ENCODE measurements at places on chromosomes 5 and 9.

DNA sequence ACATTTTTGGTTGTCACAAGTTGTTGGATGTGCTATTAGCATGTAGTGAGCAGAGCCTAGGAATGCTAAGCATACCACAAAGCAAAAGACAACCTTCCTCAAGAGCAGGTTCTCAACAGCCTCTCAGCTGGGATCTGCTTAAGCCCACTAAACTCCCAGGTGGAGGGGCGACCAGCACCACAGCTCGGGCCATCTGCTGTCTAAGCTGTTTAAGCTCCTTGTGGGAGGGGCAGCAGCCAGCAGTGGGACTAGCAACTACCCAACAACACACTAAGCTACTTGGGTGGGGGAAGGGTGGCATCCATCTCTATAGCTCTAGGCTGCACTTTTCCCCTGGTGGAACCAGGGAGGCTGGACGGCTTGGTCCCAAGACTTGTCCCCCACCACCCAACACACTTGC, 1052.7 kb upstream of the ARRDC3 start:
- no peak for DNase-seq

DNA sequence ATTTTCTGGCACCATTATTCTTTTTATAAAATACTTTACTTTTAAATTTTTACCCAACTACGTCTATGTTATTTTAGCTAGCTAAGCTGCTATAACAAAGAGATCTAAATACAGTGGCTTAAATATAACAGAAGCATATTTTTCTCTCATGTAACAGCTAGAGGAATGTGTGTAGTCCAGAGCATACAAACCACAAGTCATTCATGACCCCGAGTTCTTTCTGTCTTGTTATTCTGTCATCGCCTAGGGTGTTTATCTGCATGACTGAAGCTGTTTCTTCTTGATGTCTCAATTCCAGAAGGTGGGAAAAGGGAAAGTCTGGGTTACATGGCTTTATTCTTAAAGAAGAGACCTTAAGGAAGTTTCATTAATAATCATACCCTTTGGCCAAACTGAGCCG, 136.9 kb upstream of the RFX3 start:
- DNase-seq = no peak

DNA sequence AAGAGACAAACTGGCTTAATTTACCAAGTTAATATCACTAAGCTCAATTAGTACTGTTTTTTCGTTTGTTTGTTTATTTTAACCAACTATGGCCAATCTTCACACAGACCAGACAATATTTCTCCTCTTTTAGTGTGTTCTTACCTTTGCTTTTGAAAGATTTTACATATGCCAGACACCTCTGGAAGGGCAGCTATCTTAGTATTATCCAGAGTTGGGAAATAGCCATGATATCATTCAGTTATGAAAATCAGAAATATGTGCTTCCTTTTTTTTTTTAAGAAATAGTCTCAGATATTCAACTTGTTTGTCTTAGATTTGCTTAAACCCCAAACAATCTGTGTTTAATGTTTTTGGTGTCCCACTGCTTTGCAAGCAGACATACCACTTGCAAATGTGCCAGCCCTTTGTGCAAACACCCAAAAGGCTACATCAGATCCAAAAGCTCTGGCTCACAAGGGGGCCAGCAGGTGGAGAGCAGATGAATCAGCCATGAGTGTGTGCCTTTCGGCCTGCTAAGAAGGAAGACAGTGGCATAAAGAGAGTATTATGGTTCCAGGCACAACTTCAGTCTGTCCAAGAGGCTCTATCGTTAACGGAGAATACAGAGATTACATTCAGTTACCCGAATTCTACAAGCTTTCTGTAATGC, 147.6 kb downstream of the EFNA5 start:
- no peak for DNase-seq

DNA sequence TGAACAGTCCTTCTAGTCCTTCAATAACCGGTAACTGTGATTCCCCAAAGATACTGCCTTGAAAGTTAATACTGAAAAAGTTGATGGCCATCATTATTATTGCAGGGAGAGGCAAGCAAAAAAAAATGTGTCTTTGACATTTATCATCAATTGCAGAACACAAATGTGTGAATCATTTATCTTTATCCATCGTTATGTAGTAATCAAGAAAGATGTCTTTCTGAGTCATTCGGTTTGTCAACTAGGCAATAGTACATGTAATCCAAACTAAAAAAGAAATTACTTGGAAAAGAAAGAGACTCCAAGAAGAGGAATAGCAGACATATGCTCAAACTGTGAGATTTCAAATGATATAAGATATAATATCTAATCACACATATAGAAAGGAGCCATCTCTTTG, 473.0 kb downstream of the CETN3 start:
- DNase-seq = no peak

DNA sequence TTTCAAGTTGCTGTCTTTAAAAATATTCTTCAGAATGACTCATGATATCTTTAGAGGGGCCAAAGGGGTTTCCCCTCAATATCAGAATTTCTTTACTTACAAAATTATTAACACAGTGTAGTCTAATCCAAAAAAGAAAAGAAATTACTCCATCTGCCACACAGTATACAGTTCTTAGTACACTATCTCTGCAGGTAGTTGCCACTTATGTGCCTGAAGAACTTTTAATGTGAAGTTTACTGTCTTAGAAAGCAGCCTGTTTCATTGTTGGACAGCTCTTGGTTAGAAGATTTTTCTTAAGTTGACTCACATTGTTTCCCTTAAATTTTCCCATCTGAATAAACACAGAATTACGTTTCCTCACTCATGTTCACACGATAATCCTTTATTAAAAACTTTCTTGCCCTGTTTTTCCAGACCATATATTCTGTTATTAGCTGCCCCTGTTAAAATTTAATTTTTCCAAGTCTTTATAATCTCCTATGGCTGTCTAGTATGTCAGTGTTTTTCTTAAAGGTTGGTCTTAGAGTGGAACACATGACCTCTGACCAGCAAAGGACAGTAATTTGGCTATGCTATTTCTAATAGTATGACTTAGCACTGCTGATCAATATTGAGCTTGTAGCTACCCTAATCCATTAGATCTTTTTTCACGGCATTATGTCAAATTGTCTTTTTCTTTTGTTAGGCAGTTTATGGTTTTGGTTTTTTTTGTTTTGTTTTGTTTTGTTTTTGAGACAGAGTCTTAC, 21.8 kb upstream of the FKTN start:
- DNase-seq = no peak

DNA sequence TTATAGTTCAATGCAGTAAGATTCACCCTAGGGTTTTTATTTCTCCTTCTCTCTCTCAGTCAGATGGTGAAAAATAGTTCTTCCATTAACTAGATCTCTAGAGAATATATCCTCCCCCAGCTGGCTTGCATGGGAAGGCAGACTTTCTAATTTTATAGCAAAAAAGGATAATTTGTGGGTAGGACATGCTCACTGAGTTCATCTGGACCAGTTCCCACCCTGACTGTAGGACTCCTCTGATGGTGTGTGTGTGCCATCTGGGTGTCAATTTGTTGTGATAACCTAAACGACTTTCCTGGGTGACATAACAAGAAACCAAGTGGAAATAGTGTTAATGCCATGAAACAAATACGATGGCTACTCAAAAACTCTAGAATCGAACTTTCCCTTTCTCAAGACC, 44.9 kb downstream of the APBA1 start:
- no peak for DNase-seq

- no peak for DNase-seq
These were observed 184.6 kb downstream of the TLE4 start for GRCh38 chr9:79756414-79756813.

DNA sequence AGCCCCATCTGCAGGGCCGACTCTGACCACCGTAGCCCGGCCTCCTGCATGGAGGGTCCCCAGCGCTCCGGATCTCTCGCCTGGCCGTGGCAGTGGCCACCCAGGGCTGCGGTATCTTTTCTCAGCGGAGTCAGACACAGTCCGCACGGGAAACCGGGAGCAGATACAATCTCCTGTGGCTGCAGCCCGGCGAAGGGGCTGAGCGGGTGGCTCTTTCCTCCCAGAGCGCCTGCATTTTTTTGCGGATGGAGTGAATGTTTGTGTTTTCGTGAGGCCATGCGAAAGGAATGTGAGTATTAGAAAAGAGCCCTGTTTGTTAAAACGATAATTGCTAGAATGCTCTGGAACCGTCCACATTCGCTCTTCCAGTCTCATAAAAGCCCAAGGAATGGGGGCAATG, 53.4 kb upstream of the PTCH1 start:
- DNase-seq = no peak

DNA sequence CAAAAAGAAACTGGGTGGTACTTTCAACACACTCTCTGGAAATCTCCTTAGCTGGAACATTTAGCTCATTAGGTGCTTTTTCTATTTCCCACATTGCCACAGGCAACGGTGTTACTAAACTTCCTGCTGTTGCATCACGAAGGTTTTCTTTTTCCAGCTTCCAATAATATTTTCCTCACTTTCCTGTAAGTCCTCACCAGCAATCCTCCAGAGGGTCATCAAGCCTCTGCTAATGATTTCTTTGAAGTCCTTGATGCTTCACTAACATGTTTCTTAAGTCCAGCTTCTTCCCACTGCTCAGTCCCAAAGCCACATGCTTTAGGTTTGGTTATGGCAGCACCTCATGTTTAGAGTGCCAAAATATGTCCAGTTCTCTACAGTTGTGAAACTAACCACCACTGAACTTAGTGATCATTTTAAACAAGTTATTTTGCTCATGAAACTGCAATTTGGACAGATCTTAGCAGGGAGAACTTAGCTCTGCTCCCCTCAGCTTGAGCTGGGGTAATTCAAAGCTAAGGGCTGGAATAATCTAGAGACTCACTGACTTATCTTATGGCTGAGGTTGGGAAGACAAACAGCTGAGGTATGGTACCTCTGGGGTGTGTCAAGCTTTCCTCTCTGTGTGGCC, 39.9 kb upstream of the RETREG1 start:
- DNase-seq = no peak

- no peak for DNase-seq
These were observed 683.8 kb downstream of the LRRC70 start for GRCh38 chr5:63262185-63262981.

DNA sequence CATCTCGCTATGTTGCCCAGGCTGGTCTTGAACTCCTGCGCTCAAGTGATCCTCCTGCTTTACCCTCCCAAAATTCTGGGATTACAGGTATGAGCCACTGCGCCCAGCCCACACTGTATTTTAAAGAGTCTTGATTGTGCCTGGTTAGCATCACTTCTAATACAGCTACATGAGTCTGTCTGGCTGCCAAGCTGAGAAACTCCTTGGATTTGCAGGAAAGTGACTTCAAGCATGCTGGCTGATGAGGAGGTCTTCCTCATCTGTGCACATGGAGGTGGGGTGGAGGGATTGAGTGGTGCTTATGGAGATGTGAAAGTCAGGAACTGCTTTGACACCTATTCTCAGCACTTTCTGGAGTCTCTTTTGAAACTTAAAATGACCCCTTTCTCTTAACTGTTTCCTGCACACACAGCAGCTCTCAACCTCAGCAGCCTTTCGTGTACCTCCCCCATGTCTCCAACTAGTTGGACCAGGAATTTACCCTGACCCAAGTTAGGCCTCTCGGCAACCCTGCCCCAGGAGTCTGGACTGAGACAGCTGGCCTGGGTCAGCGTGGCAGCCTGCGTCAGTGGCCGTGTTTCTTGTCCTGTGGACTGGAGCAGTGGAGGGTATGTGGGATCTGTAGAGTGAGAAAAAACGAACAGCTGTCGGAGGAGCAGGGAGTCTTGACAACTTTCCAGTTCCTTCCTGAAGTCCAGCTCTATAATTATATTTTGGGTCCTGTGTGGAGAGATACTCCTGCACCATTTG, 72.5 kb downstream of the ACER2 start:
- no peak for DNase-seq

- DNase-seq = no peak
These were observed 159.8 kb upstream of the GAS1 start for GRCh38 chr9:87107072-87107471.

- no peak for DNase-seq
These were observed 401.6 kb upstream of the ZNF608 start for GRCh38 chr5:125148076-125148475.

DNA sequence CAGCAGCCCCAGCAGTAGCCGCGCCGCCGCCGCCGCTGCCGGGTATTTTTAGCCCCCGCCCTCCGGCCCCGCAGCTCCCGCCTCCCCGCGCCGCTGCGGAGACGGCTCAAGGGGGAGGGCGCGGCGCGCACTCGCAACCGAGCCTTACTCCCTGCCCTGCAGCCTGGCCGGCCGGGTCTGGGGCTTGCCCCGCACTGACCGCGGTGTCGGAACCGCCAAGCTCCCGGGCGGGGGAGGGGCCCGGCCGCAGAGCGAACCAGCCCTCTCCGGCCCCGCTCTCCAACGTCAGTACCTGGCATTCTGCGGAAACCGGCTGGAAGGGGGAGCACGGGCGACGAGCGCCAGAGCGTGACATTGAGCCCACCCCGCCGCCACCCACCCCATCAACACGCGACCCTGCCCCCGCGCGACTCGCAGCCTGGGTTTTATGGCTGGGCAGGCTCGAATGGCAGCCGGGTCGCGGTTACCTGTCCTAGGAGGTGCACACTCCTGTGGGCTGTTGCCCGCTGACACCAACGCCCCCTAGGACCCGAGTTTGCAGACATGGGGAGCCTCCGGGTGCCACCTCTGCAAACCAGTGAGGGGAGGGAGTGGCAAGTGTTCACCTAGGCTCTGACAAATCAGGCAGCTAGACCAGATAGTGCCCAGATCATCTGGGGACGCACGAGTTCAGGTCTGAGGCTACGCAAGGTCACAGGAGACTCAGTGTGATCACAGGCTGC, at the start of gene ACSL6:
ACSL6 (minus strand) TSS at position 37 of the 722 bp plus-strand sequence. CDS start 105 bp downstream, outside the sequence.
- DNase-seq = peak; percentile 82

DNA sequence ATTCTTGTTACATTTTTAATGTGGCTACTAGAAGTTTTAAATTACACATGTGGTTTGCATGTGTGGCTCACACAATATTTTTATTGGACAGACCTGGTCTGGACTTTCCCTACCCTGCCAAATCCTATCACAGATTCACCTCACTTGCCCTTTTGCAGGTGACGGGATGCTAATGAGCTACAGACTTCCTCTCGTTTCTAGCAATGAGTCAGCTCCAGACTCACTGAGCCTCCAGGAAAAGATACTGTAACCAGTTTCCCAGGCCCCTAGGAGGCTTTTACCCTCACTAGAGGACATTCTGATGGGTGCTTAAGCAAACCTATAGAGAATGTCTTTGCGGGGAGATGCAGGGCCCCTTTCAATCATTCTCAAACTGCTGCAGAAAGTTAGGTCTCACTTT, 135.4 kb downstream of the WDR41 start:
- no peak for DNase-seq

GRCh38 chr5:7794823-7795222, 56.1 kb downstream of the CFAP90 start:
- no peak for DNase-seq

- DNase-seq = no peak
These were observed 54.3 kb downstream of the ADGRV1 start for GRCh38 chr5:90612919-90613318.

GRCh38 chr5:91144491-91145332, 238.4 kb downstream of the ARRDC3 start:
- no peak for DNase-seq

GRCh38 chr5:132591145-132591544, 34.4 kb downstream of the RAD50 start:
- DNase-seq = no peak

- DNase-seq = no peak
These were observed 25.2 kb upstream of the HAPLN1 start for GRCh38 chr5:83745816-83746215.

- no peak for DNase-seq
These were observed 258.9 kb upstream of the GAS1 start for GRCh38 chr9:87206064-87206661.

- DNase-seq = no peak
These were observed 108.4 kb downstream of the ENTREP1 start for GRCh38 chr9:69433392-69433791.
